ENCODE measurements at places on chromosomes 3 and 15. TPM values are rescaled to one million over a fixed set of nuclear protein-coding genes. Genes with fewer than 3 reads are reported as not detected.

COPB2 gene
- total RNA-seq, result 110 TPM

LRRIQ4 gene
- total RNA-seq, result not detected

ZNF385D gene
- total RNA-seq, result 12.8 TPM

MAGEF1 gene
- 47.8 TPM for total RNA-seq

ACP3 gene
- 3.5 TPM for total RNA-seq

LRRC31 gene
- total RNA-seq, result not detected
